ENCODE measurements at places on chromosomes 11 and 22.

DNA sequence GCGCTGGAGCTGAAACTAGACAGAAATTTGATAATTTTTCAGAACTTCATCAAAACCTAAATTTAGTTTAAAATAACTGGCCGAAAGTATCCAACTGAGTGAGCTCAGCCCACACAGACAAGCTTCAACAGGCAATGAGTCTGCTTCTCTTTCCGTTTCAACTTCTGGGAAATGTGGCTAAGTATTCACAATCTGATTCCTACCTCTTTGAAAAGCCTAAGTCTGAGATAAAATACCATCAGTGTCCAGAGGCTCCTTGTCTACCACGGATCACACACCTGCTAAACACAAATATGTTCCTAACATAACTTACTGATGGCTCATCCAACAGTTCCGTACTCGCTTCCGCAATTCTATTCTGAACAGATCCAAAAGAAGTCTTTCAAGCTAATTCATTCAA lies 8.5 kb downstream of the SIK3 start:
- DNase-seq, result no peak

- no peak for DNase-seq
Observed at GRCh38 chr11:131737357-131737756, 366.9 kb downstream of the NTM start.

GRCh38 chr11:9138612-9139579 lies 47.5 kb upstream of the SCUBE2 start:
- DNase-seq, result no peak

DNA sequence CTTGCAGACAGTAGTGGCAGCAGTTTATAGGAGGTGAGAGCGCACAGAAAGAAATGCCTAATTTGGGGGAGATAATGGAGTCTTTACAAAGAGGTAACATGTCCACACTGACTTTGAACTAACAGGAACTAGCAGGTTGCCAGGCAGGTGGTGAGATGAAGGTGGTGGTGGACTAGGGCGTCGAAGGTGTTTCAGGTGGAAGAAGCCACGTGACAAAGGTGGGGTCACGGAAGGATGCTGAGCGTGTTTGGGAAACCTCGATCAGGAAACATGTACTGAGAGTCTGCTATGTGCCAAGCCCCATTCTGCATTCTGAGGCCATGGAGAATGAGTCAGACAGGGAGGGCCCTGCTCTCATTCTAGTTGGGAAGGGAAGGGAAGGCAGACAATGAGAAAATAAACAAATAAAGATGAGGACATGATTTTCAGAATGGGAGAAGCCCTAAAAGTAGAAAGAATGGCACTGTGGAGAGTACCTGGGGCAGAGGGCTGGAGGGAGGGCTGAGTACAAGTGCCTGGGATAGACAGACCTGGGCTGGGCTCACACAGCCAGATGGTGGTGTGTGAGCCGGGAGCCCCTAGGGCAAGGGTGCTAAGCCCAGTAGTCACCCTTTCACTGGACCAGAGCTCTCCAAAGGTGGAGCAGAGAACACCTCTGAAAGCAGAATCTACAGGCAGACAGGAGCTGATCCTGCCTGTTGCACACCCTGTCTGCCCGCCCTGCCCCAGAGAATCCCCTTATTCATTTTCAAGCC lies 16.2 kb upstream of the NNMT start:
- no peak for DNase-seq

DNA sequence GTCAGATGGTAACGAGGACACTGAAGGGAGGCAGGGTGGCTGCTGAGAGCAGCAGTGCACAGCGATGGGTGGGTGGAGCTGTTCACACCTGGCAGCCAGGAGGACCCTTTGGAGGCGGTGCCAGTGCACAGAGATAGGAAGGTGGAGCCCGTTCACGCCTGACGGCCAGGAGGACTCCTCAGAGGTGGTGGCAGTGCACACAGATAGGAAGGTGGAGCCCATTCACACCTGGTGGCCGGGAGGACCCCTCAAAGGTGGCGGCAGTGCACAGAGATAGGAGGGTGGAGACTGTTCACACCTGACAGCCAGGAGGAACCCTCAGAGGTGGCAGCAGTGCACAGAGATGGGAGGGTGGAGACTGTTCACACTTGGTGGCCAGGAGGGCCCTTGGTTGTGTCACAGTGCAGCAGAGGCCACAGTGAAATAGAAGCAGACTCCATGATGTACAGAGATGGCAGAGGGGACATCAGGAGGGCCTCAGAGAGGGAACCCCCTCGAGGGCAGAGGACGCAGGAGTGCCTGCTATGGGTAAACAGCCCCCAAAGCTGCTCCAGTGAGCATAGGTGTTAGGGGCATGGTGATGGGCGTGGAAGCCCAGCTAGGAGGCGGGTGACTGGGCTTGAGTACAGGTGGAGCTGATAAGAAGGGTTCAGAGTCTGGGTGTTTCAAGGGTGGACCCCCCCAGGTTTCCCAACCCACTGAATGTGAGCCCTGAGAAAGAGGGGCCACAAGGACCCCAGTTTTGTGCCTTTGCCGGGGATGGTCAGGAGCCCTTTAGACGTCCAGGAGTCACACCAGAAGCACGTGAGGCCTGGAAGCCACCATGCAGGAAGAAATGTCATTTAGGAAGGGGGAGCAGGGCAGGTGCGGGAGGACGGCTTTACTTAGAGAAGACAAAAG lies 566.7 kb downstream of the BRD1 start:
- no peak for DNase-seq

DNA sequence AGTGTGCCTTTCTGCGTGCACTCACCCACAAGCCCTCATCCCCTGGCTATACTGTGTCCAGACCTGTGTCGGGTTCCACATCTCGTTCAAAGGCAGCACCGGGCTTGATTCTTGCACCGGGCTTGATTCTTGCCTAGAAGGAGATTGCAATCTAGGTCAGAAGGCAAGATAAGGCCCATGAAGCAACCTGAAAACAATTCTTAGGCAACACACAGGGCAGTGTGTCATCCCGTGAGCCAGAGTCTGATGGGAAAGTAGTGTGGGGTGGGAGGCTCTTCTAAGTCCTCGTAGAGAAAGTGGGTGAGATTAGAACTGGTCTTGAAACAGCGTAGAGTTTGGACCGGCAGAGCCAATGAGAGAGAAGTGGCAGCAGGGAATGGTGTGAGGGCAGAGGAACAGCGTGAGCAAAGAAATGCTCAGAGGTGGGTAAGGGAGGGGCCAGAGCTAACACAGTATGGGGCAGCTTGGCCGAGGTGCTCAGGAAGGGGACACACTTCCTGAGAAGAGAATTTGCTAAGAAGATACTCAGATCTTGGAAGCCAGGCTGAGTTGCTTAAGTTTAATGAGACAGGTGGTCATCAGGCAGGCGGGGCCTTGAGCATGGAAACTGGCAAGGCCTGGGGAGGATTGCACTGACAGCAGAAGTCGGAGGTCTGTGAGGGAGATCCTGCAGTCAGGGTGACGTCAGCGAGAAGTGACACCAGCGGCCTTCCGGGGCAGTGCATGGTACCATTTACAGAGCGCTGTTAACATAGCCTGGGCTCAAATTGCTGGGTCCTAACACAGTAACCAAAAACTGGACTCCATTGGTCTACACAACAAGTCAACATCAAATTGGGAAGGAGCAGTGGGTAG lies 40.7 kb upstream of the DKK3 start:
- DNase-seq, result no peak

DNA sequence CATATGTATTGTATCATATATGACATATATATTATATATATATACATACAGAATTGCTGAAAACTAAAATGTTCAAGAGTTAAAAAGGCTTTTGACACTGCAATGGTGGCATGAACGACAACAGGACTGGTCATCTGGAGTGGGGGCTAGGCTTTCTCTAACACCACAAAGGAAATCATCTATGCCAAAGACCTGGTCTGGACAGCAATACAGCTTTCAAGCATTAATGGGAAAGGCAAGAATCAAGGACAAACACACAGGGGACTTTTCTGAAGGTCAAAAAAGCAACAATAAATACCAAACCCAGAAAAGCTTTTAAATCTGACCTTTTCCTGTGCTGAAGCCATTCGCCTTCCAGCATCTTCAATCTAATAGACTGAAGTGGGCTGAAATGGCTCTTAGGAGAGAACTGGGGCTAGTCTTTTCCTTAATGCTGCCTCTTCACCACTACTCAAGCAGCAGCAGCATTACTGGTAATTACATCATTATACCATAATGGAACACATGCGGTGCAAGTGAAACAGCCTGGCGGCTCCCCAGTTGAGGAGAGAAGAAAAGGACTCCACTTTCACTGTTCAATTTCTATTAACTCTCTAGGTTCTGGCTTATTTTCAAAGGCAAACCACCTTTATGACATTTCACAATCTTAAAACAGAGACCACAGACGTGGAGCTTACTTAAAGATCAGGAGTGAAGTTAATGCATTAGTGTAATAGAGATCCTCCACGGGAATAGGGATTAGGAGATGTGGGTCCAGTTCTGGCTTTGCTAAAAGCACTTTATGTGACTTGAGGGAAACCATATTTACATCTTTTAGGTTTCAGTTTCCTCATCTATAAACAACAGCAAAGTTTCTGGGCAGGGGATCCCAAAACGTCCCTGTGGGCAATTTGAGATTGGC lies 63.0 kb downstream of the GAB2 start:
- no peak for DNase-seq

- DNase-seq, result no peak
Observed at GRCh38 chr11:24386546-24387397, 110.1 kb upstream of the LUZP2 start.

DNA sequence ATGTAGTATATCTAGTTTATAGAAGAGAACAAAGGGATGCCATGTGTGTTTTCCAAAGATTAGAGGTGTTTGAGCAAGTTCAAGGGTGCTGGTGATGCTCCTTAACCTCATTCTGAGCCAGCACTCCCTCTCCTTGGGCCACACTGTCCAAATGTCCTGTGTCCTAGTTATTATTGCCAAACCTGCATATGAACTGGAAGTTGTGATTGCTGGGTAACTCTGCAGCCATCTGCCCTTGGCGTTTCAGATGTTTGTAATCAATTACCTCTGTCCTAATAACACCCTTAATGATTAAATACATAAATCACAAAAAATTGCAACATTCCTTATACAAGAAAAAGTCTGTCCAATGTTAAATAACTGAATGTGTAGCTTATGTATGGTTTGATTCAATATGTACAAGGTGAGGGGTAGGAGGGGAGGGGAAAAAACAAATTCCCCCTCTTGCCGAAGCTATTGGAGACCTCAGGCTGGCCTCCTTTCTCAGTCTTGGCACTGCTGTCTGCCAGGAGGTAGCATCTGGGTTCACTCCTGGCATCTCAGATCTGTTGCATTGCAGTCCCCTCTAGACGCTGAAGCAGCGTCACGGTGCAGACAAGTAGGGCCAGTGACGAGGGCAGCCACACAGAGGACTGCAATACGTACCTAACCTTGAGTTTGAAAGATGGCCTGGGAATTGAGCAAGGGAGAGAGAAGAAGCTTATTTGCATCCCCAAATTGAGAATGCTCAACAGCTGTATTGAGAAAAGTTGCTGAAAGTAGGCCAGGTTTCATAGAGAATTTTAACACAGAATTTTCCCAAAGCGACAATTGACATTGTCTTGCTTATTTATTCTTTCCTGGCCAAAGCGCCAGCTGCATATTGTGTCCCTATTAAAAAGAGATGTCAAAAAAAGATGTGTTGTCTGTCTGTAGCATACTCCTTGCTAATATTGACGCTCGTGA lies 89.6 kb upstream of the ARHGAP32 start:
- DNase-seq, result no peak

- no peak for DNase-seq
Observed at GRCh38 chr22:41656556-41656955, 32.1 kb downstream of the SNU13 start.

GRCh38 chr11:92296138-92296515 lies 71.5 kb downstream of the FAT3 start:
- DNase-seq, result no peak

GRCh38 chr11:80362563-80363340 lies 921.9 kb upstream of the TENM4 start:
- DNase-seq, result no peak

DNA sequence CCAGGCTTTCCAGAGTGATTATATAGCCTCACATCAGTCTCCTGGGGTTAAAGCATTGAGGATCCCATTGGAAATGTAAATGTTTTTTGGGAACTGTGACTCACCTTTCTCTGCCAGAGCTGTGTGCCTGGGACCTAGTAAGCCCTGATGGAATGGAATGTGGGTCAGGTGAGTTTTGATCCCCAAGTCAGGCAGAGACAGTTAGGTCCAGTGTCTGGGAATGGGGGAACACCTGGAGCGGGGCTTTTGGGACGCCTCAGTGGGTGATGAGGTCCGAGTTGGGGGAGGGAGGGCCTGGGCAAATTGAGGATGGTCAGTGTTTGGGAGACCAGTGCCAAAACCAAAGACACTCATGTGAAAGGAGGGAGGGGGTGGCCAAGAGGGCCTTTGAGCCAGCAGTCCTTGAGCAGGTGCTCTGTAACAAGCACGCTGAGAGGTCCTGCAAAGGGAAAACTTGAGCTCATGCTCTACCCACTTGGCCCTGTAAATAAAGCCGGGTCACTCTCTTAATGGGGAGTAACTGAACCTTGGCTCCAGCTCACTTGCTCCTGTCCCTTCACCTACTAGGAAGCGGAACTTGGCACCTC lies 104.7 kb downstream of the NAV2 start:
- DNase-seq, result no peak

DNA sequence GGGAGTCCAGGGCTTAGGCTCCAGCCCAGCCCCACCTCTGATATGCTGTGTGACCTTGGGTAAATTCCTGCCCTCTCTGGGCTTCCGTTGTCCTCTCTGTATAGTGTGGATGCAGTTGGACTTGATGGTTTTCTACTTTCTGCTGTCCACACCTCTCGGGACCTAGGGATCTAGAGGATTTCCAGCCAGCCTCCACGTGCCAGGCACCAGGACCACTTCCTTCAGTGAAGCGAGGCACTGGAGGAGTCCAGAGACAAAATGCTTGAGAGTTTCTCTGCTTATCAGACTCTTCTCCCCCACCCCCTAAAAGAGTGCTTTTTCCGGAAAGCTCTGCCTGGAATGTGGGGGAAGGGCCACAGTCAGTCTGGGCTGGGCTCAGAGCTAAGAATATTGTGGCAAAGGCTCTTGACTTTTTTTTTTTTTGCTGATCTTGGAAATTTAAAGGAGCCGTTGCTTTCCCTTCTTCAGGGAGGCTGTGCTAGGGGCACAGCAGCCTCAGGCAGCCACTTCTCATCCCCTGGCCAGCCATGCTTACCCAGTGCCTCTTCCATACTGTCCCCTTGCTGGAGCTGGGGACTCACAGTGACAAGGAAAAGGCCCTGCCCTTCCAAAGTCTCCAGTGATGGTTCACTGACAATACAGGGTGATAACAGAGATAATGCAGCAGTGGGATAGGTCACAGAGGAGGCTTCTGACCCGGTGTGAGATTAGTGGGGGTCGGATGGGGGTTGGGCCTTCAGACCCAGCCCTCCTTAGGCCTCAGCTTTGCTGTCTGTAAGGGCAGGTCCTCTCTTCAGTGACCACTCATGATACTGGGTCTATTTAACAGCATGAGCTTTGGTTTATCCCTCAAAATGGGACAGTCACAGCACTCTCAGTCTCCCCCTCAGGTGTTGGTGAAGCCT lies 2.9 kb upstream of the SERPINH1 start:
- DNase-seq, result no peak

Data from activated T-helper 1 cell treated with Interleukin-2 at 50 U/mL for 16 hours (primary cell).